Heart left ventricle (tissue), 16 donors: ENCODE measurements at places on chromosomes 6 and 20. TPM values are rescaled to one million over a fixed set of nuclear protein-coding genes. Genes with fewer than 3 reads are reported as not detected.

DNA sequence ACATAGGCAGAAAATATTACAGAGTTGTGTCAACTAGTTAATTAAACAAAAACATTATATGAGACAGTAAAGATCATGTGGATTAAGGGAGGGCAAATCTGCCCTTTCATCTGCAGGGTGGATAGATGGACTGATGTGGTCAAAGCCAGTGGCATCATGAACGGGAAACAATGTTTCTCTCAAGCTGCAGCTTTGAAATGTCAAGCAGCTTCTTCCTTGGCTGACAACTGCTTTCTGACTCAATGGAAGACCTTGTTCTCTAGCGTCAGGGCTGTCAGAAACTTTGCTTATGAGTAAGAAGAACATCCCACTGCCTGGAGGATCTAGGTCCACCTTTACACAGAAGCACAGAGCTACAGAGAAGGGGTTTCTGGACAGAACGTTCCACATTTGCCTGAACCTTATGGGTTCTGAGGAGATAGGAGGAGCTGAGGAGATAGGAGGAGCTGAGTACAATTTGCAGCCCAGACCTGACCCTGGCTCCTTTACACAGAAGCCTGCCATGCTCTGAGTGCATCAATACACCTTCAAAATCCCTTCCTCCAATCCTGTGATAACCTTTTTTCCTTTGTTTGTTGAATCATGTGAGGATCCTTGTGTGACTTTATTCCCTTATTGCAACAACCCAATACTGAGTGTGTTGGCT lies 6.1 kb downstream of the CST5 start:
- no peak for DNase-seq
- no peak overlapping the region for H3K27ac ChIP-seq
- H3K4me3 ChIP-seq = no peak overlapping the region

DNA sequence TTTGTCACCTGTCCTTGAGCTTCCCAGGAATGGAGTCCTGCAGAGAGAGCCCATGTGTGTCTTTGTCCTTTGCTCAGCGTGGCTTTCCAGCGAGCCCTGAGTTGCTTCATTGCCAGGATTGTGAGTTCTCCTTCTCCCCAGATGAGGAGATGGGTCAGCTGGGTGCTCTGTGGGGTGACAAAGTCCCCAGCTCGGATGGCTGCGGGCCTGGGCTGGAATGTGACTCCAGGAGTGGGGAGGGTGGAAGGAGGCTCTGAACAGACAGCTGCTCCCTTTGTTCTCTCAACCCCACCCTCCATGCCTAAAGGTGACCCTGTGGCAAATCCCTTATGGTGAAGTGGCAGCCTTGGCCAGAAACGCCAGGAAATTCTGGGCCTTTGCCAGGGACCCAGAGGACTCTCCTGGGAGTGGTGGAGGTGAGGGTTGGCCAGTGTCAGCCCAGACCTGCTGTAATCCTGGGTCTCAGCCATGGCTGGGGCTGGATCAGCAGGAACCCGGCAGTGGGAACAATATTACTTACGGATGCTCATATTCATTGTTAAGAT lies 44.4 kb upstream of the CST5 start:
- no peaks in the 10 kb centered on the region for H3K36me3 ChIP-seq
- peaks cover 12% of the 10 kb centered on the region for H3K27me3 ChIP-seq
- H3K4me3 ChIP-seq = no peak overlapping the region
- no peak for DNase-seq
- H3K27ac ChIP-seq = no peak overlapping the region

DNA sequence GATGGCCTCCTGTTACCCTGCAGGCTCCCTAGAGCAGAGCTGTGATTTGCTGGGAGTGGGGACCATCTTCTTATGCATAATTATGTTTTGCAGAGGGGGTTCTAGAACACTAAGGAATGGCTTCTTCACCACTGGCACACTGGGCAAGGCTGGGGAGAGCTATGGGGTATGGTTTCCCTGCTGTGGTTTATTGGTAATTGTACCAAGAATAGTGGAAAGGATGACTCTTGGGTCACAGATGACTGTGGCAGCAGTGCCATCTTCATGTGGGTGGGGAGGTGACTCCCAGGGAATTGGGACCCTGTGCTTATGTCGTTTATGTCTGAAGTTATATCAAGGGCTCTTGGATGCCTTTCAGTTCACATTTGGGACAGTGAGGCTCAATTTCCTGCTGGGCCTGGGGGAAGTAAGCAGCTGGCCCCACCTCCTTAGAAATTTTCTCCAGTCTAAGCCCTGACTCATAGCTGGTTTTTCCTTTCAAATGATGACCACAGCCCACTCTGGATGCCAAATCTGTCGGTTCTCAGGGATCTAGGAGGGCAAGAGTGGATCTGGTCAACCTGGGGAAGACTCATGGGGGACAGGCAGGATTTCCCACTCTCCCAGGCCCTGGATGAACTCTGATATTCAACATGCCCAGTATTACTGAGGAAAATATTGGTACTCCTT lies 230.8 kb downstream of the LRFN2 start:
- no peaks in the 10 kb centered on the region for H3K36me3 ChIP-seq
- no peaks in the 10 kb centered on the region for H3K4me1 ChIP-seq
- H3K27ac ChIP-seq = no peak overlapping the region
- no peak overlapping the region for H3K4me3 ChIP-seq
- no peak for DNase-seq

- no peaks in the 10 kb centered on the region for H3K27me3 ChIP-seq
- no peak overlapping the region for H3K27ac ChIP-seq
- H3K4me3 ChIP-seq = no peak overlapping the region
- H3K36me3 ChIP-seq = no peaks in the 10 kb centered on the region
- no peak for DNase-seq
- peaks cover 8% of the 10 kb centered on the region for H3K4me1 ChIP-seq
Measured at GRCh38 chr20:57478176-57478575, 46.8 kb downstream of the CTCFL start.

DNA sequence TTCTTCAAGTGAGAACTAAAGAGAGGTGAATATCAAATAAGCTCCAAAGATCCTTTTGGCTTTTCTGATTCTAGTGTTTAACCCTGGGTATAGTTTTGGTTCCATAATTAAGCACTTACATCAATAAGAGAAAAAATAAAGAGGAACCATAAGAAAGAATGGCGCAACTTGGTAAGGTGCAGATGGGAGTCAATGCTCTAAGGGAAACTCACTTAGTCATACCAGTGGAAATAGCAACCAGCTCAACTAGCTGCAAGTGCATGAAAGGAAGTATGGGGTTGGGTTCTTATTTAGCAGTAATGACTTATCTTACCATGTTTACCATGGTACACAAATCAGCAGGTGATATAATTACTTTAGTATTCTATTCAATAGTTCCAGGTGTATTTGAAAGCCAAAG lies 296.5 kb upstream of the RUNX2 start:
- H3K4me1 ChIP-seq = no peaks in the 10 kb centered on the region
- H3K27me3 ChIP-seq = no peaks in the 10 kb centered on the region
- no peak overlapping the region for H3K4me3 ChIP-seq
- no peak for DNase-seq

GRCh38 chr6:27591699-27592480 lies 119.0 kb upstream of the ZNF184 start:
- no peaks in the 10 kb centered on the region for H3K36me3 ChIP-seq
- H3K4me1 ChIP-seq = no peaks in the 10 kb centered on the region
- no peak overlapping the region for H3K27ac ChIP-seq
- peaks cover 93% of the 10 kb centered on the region for H3K27me3 ChIP-seq
- DNase-seq = no peak

DNA sequence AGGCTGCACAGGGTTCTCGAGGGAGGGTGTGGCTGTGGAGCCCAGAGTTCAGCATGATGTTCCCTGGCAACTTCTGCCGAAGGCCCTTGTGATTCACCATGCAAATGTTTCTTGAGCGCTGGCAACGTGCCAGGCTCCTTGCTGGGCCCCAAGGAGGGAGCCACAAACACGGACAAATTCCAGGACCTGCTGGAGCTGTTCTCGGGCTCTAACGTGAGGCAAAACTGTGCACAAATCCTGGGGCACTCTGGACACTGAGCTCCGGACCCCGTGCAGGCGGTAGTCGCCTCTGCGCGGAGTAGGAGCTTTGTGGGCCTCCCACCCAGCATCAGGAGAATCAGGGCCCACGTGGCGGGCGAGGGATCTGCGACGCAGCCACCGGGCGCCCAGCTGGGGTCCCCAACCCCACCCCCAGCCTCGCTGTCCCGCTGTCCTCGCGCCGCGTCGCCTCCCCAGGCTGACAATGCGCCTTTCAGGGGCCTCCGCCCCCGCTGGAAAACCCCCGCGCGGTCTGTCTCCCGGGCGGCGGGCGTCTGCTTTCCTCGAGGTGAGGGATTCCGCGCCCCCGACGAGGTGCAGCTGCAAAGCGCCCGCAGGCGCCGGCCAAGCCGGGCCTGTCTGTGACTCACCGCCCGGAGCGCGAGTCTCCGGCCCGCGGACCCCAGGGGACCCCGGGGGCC lies 31.7 kb upstream of the SCUBE3 start:
- H3K27me3 ChIP-seq = no peaks in the 10 kb centered on the region
- H3K36me3 ChIP-seq = no peaks in the 10 kb centered on the region
- peak overlapping the region; percentile 38 for H3K27ac ChIP-seq
- peaks cover 13% of the 10 kb centered on the region for H3K4me1 ChIP-seq

The HDGFL1 gene
- total RNA-seq = not detected

The THEMIS gene
- total RNA-seq = not detected

The SLC17A9 gene
- total RNA-seq = 0.63 TPM

The HUS1B gene
- total RNA-seq = not detected

The SEL1L2 gene
- 5.8 TPM for total RNA-seq

The L3MBTL1 gene
- total RNA-seq = 4.5 TPM
